ENCODE measurements at places on chromosomes 5 and 9. TPM values are rescaled to one million over a fixed set of nuclear protein-coding genes. Genes with fewer than 3 reads are reported as not detected.
A peak's percentile ranks its signal among the peaks of the same experiment; 100 is the strongest.

- DNase-seq, result no peak
Observed at GRCh38 chr9:23830929-23831730, 5.1 kb upstream of the ELAVL2 start.

DNA sequence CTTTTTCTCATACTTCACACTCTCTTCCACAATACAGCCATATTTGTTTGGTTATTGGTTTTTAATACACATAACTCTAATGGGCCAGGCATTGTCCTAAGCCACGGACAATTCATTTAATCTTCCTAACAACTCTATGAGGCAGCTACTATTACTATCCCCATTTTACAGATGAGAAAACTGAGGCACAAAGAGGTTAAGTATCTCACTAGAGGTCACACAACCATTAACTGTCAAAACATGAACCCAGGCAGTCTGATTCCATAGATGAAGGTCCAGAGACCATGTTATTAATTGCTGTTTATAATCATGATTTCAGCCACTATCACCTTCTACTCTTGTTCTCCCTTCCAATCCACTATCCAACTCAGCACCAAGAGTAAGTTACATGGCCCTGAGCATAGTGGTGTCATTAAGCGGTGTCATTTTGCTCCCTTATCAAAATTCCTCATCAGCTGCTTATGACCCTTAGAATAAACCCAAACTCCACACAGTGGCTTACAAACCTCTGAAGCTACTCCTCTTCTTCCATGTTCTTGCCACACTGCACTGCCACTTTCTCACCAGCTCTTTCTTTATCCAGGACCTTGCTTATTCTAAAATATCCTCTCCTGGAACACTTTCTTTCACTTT lies 22.7 kb downstream of the CLINT1 start:
- no peak for DNase-seq

- DNase-seq, result no peak
Observed at GRCh38 chr5:18111906-18112465, 477.7 kb downstream of the TAF11L14 start.

- no peak for DNase-seq
Observed at GRCh38 chr5:143262393-143263174, 140.9 kb downstream of the NR3C1 start.

- no peak for DNase-seq
Observed at GRCh38 chr5:118791926-118792734, 196.2 kb downstream of the DTWD2 start.

- peak; percentile 32 for DNase-seq
Observed at GRCh38 chr9:83219154-83219923, 156.4 kb upstream of the RASEF start.

The FOXD4L3 gene
- not detected for total RNA-seq
